ENCODE measurements at places on chromosomes 7 and 10. TPM values are rescaled to one million over a fixed set of nuclear protein-coding genes. Genes with fewer than 3 reads are reported as not detected.

DNA sequence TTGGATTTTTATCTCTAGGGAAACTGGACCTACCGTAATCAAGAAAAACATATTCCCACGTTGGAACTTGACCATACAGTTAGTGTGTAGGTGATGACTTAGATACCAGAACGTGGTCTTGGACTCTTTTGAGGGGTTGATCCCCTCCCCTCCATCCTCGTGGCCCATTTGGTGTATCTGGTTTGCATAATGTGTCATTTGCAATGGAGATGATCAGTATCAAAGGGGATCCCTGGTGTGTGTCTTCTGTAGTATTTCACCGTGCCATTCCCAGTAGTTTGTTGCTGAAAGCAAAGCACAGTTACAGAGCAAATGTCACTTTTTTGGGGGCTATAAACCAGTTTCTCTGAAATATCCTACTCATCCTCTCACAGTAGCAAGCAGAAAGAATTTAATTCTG is 217.7 kb downstream of the TCF7L2 start:
- H3K27me3 ChIP-seq: no peaks in the 10 kb centered on the region
- no peak for DNase-seq
- no peak overlapping the region for H3K27ac ChIP-seq

DNA sequence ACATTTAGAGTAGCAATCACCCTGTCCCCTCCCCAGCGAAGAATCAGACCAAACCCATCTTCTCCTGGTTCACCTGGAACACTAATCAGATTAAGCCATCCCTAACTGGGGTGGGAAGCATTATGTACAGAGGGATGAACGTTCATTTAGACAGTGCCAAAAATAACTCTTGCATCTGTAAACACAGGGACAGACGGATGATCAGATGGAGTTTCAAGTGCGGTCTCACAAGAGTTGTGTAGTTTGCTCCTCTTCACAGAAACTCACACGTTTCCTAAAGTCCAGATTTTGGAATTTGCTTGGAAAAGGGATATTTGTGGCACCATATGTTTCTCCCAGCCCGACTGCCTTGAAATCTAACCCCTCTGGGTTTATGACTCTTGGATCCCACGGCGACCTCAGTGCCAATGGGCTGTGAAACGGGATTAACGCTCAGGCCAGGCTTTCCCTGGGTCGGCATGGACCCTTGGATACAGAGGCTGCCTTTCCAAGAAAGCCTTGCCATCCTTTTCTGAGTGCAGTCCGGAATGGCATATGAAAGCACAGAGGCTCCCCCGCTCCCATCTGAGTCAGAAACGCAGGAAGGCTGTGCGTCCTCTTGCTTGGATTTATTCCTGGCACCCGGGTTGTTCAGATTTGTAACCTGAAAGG is 293.2 kb upstream of the HABP2 start:
- H3K27ac ChIP-seq: no peak overlapping the region
- no peaks in the 10 kb centered on the region for H3K36me3 ChIP-seq
- no peak overlapping the region for H3K4me3 ChIP-seq
- DNase-seq: no peak
- H3K4me1 ChIP-seq: no peaks in the 10 kb centered on the region
- H3K27me3 ChIP-seq: peaks cover 22% of the 10 kb centered on the region

- H3K4me1 ChIP-seq: no peaks in the 10 kb centered on the region
- no peak overlapping the region for H3K4me3 ChIP-seq
- no peak overlapping the region for H3K27ac ChIP-seq
- DNase-seq: no peak
- no peaks in the 10 kb centered on the region for H3K36me3 ChIP-seq
Measured at GRCh38 chr10:67045404-67045803, 119.6 kb downstream of the LRRTM3 start.

- H3K27me3 ChIP-seq: peaks cover 10% of the 10 kb centered on the region
- peaks cover 8% of the 10 kb centered on the region for H3K4me1 ChIP-seq
- H3K27ac ChIP-seq: no peak overlapping the region
- H3K36me3 ChIP-seq: no peaks in the 10 kb centered on the region
- no peak overlapping the region for H3K4me3 ChIP-seq
Measured at GRCh38 chr7:24555719-24556118, 17.5 kb upstream of the PALS2 start.

GRCh38 chr10:114398587-114399331 is 5.5 kb downstream of the AFAP1L2 start:
- no peaks in the 10 kb centered on the region for H3K36me3 ChIP-seq
- H3K4me1 ChIP-seq: peaks cover 26% of the 10 kb centered on the region
- no peak for DNase-seq
- H3K27me3 ChIP-seq: peaks cover 69% of the 10 kb centered on the region

DNA sequence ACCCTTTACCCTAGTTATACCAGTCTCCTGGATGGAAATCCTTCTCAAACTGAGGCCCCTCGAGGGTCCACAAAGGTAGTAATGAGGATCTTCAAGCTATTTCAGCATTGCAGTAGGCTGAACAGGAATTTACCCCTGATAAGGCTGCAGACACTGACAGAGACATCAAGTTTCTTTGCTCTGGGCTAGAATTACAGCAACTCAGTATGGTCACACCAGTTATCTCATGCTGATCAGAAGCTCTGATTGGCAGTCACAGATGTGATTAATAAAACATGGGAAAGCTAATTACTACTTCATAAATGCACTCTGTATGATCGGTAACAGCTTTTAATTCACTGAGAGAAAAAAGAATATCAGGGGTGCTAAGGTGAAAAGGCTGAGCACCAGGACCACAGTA is 30.6 kb downstream of the FAM204A start:
- H3K4me1 ChIP-seq: no peaks in the 10 kb centered on the region
- H3K27ac ChIP-seq: no peak overlapping the region
- no peak for DNase-seq
- no peak overlapping the region for H3K4me3 ChIP-seq
- peaks cover 8% of the 10 kb centered on the region for H3K36me3 ChIP-seq
- H3K27me3 ChIP-seq: no peaks in the 10 kb centered on the region

GRCh38 chr10:72334196-72334824 is 20.4 kb downstream of the DNAJB12 start:
- peak overlapping the region; percentile 73 for H3K27ac ChIP-seq
- peak overlapping the region; percentile 80 for H3K4me3 ChIP-seq
- H3K4me1 ChIP-seq: peaks cover 69% of the 10 kb centered on the region
- DNase-seq: peak; percentile 49
- H3K36me3 ChIP-seq: peaks cover 7% of the 10 kb centered on the region

The ZMIZ2 gene
- 120 TPM for total RNA-seq

DNA sequence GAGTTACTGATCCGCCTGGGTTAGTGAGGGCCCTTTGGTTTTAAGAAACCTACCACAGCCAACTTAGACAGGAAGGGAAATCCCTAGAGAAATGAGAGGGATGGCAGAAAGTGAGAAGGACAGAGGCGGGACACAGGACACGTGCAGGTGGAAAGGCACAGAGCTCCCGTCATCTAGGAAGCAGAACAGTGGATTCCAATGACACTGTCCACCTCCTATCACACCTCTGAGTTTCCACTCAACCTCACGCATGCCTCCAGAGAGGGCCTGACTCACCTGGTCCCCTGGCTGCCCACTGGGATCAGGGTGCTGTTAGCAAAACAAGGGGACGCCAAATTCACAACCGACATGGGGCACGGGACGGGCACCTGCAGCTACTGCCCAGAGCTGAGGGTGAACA is 26.3 kb downstream of the CPXM2 start:
- H3K27me3 ChIP-seq: peaks cover 3% of the 10 kb centered on the region
- no peak for DNase-seq
- no peaks in the 10 kb centered on the region for H3K36me3 ChIP-seq
- no peak overlapping the region for H3K27ac ChIP-seq
- H3K4me3 ChIP-seq: no peak overlapping the region

The VWA2 gene
- total RNA-seq: not detected

GRCh38 chr7:107501593-107501992 is 31.7 kb downstream of the GPR22 start:
- H3K27ac ChIP-seq: no peak overlapping the region
- H3K36me3 ChIP-seq: peaks cover 13% of the 10 kb centered on the region
- H3K4me1 ChIP-seq: peaks cover 10% of the 10 kb centered on the region
- DNase-seq: no peak
- no peak overlapping the region for H3K4me3 ChIP-seq

DNA sequence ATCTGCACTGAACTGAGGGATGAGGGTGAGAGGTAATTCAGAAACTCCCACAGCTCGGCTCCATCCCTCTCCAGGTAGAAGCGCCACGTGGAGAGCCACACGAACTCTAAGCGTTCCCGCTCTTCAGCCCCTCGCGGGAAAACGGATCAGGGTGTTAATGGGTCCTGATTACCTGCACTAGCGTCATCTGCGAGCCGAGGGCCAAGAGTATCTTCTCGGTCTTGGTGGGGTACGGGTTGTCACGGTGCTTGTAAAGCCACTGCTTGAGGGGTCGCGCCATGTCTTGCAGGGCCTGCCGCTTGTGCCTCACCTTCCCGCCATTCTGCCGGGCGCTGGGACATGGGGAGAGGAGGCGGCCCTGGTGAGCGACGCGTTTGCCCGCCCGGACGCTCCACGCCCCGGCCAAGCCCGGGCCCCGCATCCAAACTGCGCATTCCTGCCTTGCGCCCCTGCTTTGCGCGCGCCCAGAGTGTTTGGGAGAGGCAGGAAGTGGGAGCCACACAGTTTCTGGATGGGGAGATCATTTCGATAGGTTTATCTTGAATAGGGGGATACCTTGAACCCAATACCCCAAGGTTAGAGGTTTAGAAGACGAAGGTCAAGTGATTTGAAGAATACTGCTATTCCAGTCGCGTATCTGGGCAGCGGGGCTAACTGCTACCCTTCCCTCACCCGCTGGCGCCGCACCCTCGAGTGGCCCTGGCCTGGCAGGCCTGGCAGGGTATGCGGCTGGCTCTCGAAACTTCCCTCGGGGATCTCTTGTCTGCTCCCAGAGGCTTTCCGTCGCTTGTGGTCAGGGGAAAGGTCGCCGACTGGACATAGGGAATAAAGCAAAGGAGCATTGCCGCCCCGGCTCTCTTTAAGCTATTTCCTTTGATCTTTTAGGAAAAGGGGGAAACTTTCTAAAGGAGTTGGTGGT is 4.2 kb downstream of the MKX start:
- peak overlapping the region; percentile 65 for H3K4me3 ChIP-seq
- H3K4me1 ChIP-seq: peaks cover 16% of the 10 kb centered on the region
- no peaks in the 10 kb centered on the region for H3K36me3 ChIP-seq
- peak; percentile 38 for DNase-seq

The GFRA1 gene
- not detected for total RNA-seq

GRCh38 chr7:42471573-42472174 is 234.7 kb upstream of the GLI3 start:
- H3K4me3 ChIP-seq: no peak overlapping the region
- no peaks in the 10 kb centered on the region for H3K36me3 ChIP-seq
- no peaks in the 10 kb centered on the region for H3K4me1 ChIP-seq

DNA sequence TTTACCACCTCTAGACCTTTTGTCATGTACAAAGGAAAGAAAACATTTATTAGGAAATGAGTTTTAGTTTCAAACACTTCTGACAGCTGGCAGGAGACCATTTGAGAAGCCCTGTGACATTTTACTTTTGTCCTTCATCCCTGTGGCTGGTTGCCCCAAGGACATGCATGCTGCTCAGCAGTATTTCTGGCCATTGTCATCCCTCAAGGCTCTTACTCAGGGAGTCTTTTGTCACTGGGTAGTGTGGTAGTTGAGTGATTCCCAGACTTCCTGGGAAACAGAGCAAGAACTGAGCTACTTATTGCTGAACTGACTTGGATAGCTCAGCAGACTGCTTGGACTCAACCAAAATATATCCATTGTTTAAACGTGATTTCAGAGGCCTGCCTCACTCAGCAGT is 142.8 kb downstream of the LRRC4 start:
- no peaks in the 10 kb centered on the region for H3K4me1 ChIP-seq
- no peak for DNase-seq
- H3K27ac ChIP-seq: no peak overlapping the region
- H3K36me3 ChIP-seq: peaks cover 31% of the 10 kb centered on the region
- H3K27me3 ChIP-seq: no peaks in the 10 kb centered on the region
- H3K4me3 ChIP-seq: no peak overlapping the region

GRCh38 chr7:157673573-157673972 is 336.8 kb downstream of the DNAJB6 start:
- H3K36me3 ChIP-seq: no peaks in the 10 kb centered on the region
- H3K27ac ChIP-seq: no peak overlapping the region
- H3K27me3 ChIP-seq: peaks cover 50% of the 10 kb centered on the region
- H3K4me1 ChIP-seq: peaks cover 11% of the 10 kb centered on the region

GRCh38 chr10:86152911-86153310 is 213.7 kb downstream of the GRID1 start:
- no peak overlapping the region for H3K27ac ChIP-seq
- H3K27me3 ChIP-seq: peaks cover 5% of the 10 kb centered on the region
- no peaks in the 10 kb centered on the region for H3K36me3 ChIP-seq

The DDIT4 gene
- total RNA-seq: 159 TPM

DNA sequence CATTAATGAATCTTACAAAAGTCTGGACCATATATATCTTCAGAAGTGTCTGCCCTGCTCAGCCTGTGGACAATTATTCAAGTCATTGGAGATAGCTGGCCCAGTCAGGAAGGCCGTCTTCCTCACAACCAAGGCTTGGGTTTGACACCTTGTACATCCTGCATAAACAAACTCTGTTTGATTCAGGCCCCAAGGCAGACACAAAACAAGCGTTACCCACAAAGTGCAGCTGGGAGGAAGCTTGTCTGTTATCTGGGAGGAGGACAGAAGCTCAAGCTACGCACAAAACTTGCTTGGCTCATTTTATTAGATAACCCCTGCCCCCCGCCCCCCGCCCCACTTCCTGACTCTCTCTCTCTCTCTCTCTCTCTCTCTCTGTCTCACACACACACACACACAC is 166.9 kb upstream of the WDR11 start:
- DNase-seq: no peak
- H3K36me3 ChIP-seq: no peaks in the 10 kb centered on the region
- H3K27ac ChIP-seq: no peak overlapping the region

The CYP3A4 gene
- total RNA-seq: not detected

The COL26A1 gene
- not detected for total RNA-seq

GRCh38 chr7:42876182-42877068 is 35.4 kb downstream of the C7orf25 start:
- H3K4me1 ChIP-seq: no peaks in the 10 kb centered on the region
- no peak overlapping the region for H3K27ac ChIP-seq
- H3K4me3 ChIP-seq: no peak overlapping the region

The AFAP1L2 gene
- total RNA-seq: 3.8 TPM

- H3K4me3 ChIP-seq: no peak overlapping the region
- peaks cover 22% of the 10 kb centered on the region for H3K4me1 ChIP-seq
- H3K36me3 ChIP-seq: peaks cover 15% of the 10 kb centered on the region
- DNase-seq: no peak
Measured at GRCh38 chr7:155696747-155697146, 52.3 kb downstream of the RBM33 start.

GRCh38 chr7:46908770-46909169 is 673.1 kb downstream of the TNS3 start:
- no peaks in the 10 kb centered on the region for H3K27me3 ChIP-seq
- DNase-seq: no peak
- H3K36me3 ChIP-seq: no peaks in the 10 kb centered on the region

GRCh38 chr10:128081720-128082119 is 44.5 kb downstream of the MKI67 start:
- no peaks in the 10 kb centered on the region for H3K27me3 ChIP-seq
- no peak overlapping the region for H3K27ac ChIP-seq
- H3K4me3 ChIP-seq: no peak overlapping the region
- H3K4me1 ChIP-seq: no peaks in the 10 kb centered on the region
- peaks cover 4% of the 10 kb centered on the region for H3K36me3 ChIP-seq
